ENCODE measurements at places on chromosomes 11 and 22.

- peak; percentile 32 for DNase-seq
These were observed 816 bp downstream of the PDE3B start for GRCh38 chr11:14644226-14645014.

- DNase-seq: no peak
These were observed 14.7 kb upstream of the VPREB1 start for GRCh38 chr22:22229683-22230420.

DNA sequence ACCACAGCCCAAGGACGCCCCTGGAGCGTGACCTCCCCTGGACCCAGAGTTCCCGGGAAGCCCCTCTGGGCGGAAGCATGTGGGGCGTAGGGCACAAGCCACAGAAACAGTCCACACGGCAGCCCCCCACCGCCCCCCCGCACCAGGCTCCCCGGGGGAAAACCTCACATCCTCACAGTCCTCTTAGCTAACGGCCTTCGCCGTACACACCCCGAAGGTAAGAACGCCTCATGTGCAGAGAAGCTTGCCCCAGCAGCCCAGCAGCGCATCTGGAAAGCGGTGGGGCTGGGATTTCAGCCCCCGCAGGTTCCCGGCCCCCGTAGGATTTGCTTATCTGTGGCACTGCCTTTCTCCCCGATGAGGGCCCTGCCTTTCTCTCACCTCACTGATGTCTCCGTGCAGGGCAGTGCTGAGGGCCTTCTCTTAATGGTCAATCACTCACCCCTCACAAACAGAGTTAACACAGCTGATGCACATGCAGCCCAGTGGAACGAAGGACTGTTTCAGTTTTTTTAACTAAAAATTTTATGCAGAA is 309.2 kb downstream of the BRD1 start:
- no peak for DNase-seq

DNA sequence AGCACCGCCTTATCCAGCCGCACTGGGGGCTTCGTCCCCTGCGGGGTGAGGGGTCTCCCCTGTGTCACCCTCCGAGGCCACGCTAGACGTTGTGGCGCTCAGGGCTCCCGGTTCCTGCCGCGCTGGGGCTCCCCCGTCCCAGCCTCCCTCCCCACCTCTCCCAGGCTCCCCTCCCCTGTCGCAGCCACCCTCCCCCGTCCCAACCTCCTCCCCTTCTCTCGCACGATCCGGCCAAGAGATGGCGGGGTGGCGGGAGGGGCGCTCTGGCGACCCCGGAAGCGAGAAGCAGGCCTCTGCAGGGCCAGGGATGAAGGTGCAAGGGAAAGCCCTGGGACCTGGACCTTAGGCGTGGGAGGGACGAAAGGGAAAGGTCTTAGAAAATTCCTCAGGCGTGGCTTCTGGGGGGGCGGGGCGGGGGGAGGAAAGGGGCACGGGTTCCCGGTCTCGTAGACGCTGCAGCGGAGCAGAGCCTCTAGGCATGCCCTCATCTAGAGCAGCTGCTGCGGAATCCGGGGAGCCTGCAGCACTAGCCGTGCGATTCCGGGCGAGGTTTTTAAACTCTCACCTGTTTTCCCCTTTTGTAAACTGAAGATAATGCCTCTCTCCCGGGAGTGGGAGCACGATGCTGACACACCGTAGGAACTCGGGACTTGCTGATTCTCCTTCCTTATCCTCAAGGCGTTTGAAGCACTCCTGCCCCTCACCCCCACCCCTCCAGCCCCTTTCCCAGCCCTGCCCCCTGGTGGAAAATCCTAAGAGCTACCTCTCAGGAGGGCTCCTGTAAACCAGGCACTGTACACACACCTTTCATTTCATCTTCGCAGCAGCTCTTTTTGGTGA is 14.4 kb downstream of the KCNJ5 start:
- peak; percentile 17 for DNase-seq

DNA sequence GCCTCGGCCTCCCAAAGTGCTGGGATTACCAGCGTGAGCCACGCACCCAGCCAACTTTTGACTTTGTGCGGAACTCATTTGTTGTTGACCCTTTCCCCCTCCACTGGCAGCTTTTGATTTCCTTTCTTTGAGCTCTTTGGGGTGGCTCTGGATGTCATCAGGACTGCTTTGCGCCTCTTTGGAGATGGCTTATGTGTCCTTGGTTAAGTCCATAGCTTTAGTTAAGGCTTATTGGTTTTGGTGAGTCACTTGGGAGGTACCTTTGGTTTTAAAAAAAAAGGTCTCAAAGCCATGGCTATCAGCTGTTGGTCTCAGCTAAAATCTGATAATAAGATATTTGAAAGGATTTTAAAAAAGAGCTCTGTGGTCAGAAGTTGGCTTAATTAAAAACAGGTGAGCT is 5.1 kb upstream of the ARSA start:
- no peak for DNase-seq

DNA sequence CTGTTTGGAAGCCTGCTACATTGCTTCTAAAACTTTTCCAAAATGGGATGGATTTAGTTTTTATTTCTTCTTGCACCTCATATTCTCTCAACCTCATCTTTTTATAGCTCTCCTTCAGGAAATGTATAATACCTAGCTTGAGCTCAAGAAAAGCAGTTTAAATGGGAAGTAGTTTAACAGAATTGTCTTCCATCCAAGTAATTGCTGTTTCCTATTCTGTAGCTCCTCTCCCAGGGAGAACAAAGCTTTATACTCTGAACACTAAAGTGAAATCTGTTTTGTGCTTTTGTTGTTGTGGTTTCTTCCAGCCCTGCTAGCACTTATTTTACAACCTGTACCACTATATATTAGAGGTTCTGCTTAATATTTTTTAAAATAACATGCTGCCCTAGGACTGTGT is 83.2 kb upstream of the HORMAD2 start:
- no peak for DNase-seq

Data from effector memory CD8-positive, alpha-beta T cell (primary cell).